ENCODE measurements at places on chromosomes 11 and 22. TPM values are rescaled to one million over a fixed set of nuclear protein-coding genes. Genes with fewer than 3 reads are reported as not detected.

- no peak for DNase-seq
These were observed 109.2 kb downstream of the DSCAML1 start for GRCh38 chr11:117687776-117688175.

- DNase-seq, result no peak
These were observed 94.8 kb downstream of the EXT2 start for GRCh38 chr11:44189986-44190882.

OR51B4 gene
- not detected for polyA plus RNA-seq

ARHGEF17 gene
- polyA plus RNA-seq, result 44.5 TPM
